H4 (cell line): ENCODE measurements at places on chromosomes 12 and 14. TPM values are rescaled to one million over a fixed set of nuclear protein-coding genes. Genes with fewer than 3 reads are reported as not detected.

Gene PPFIBP1
- total RNA-seq = 15.4 and 15.9 TPM in 2 replicates

Gene OR6C4
- total RNA-seq = not detected in 2 replicates

Gene NDUFA9
- total RNA-seq = 169 and 181 TPM in 2 replicates

Gene FAM181A
- total RNA-seq = not detected in 2 replicates

Gene AQP2
- total RNA-seq = not detected in 2 replicates

Gene WSCD2
- 2.7 and 3.2 TPM in 2 replicates for total RNA-seq

Gene USP44
- total RNA-seq = 0.06 TPM in 1 of 2 replicates, not detected in the other

Gene LRCOL1
- total RNA-seq = not detected in 2 replicates

DNA sequence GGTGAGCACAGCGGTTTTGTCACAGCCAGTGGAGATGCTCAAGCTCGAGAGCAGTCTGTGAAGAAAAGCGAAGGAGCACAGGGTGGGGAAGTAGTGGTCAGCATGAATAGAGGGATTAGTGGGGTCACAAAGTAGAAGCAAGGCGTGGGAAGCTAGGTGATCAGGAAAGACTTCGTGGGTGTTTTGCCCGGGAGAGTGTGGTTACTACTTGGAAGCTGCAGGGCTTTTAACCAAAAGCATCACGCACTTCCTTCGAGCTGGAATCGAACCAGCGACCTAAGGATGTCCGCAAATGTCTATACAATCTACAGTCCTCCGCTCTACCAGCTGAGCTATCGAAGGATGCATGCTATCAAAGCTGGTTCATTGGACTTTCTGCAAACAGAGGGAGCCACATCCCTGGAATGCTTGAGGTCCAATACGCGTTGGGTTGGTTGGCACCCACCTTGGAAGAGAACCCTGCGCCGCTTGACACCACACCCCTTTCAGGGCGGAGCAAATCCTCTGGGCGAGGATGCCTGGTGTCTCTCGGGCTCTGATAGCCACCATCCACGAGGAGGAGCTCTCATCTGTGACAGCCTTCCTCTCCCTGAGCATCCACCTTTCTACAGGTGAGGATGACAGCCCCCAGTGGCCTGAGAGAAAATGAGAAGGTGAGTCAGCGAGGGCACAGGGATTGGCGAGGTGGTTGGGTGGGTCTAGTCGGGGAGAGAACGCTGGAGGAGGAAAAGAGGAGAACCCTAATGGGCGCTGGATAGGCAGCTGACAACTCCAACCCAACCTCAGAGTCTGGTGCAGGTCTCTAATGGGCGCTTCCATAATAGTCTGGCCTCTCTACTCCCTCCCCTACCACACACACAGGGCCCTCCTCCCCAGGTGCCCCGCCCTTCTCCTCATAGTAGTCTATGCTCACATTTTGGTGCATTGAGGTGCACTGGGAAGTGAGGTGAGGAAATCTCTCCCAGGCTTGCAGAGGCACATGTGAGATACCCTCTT, 16.0 kb upstream of the OR6S1 start:
- peak; percentile 61 for DNase-seq

DNA sequence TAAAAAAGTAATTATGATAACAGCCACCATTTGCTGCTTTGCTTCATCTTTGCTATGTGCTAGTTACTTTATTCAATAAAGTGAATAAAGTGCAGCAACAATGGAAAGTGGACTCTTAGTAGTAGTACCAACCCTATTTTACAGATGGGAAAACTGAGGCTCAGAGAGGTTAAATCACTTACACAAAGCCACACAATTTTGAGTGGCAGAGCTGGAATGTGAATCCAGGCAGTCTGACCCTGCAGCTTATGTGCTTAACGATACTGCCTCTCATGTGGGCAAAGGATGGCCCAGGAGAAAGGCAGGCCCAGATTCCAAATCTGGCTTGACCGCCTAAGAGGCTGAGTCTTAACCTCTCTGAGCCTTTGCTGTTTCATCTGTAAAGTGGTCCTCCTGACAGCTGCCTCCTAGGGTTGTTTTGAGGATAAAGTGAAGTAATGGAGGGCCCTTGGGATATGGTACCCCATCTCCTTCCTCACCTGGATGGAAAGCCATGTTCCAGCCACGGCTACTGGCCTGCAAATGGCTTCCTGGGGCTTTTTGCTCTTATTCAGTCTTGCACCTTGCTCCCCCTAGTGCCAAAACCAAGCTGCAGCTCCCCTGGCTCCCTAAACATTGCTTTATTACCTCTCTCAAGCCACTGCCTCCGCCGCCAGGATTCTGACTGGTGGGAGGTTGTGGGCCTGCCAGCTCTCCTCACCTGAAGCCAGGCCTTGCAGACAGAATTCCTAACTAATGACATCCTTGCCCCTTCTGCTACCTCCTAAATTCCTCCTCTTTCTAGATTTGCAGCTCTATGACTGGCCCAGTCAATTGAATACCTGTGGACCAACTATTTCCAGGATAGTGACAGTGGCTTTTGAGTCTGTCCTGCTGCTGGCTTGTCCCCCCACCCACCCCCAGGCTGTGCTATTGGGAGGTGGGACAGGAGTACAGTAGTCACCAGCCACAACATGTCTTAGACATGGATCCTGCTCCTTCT, 283.3 kb upstream of the PWP1 start:
- DNase-seq = peak; percentile 70

DNA sequence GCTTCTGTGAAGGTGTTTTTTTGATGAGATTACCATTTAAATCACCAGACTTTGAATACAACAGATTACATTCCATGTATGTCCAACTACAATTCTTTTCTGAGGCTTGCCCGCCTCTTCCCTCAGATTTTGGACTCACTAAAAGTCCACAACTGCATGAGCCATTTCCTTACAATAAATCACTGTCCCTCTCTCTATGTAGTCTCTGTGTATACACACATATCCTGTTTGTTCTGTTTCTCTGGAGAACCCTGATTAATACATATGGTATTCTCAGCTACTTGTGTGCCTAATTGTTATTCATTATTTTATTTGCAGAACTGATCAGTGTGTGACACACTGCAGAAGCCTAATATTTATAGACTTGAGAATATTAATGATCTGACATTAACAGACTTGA, 2.4 kb upstream of the MIPOL1 start:
- DNase-seq = no peak

GRCh38 chr12:68630598-68630997, 19.9 kb downstream of the RAP1B start:
- no peak for DNase-seq

GRCh38 chr14:77238996-77239395, 32.0 kb downstream of the NGB start:
- DNase-seq = no peak

- no peak for DNase-seq
Measured at GRCh38 chr12:21940549-21941505, at the start of gene ABCC9. TSS of gene ABCC9 (minus strand) at chr12:21941426. CDS start at chr12:21936674, 4,752 bp downstream.

GRCh38 chr12:64560396-64561301, 49.6 kb upstream of the RASSF3 start:
- DNase-seq = peak; percentile 96

GRCh38 chr12:106696071-106696470, 78.4 kb upstream of the RIC8B start:
- no peak for DNase-seq

- DNase-seq = no peak
Measured at GRCh38 chr14:105622329-105622955, 96.1 kb downstream of the TMEM121 start.

- DNase-seq = no peak
Measured at GRCh38 chr12:6792522-6793201, 3.3 kb downstream of the CD4 start.

DNA sequence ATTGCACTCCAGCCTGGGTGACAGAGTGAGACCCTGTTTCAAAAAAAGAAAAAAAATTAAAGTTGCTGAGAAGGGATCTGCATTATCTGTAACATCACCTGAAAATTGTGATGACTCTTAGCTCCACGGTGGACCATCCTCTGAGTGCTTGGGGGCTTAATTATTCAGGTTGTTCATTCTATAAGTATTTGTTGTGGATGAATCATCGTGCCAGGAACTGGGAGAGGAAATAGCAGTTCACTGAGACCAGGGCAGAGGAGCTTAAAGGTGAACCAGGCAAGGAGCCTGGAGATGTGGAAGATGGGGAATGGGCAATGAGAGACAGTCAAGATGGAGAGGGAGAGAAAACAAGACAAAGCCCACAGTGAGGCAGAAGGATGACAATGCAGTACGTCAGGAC, 25.5 kb upstream of the GSC start:
- no peak for DNase-seq

GRCh38 chr12:131349397-131350127, 361.3 kb upstream of the SFSWAP start:
- DNase-seq = no peak

DNA sequence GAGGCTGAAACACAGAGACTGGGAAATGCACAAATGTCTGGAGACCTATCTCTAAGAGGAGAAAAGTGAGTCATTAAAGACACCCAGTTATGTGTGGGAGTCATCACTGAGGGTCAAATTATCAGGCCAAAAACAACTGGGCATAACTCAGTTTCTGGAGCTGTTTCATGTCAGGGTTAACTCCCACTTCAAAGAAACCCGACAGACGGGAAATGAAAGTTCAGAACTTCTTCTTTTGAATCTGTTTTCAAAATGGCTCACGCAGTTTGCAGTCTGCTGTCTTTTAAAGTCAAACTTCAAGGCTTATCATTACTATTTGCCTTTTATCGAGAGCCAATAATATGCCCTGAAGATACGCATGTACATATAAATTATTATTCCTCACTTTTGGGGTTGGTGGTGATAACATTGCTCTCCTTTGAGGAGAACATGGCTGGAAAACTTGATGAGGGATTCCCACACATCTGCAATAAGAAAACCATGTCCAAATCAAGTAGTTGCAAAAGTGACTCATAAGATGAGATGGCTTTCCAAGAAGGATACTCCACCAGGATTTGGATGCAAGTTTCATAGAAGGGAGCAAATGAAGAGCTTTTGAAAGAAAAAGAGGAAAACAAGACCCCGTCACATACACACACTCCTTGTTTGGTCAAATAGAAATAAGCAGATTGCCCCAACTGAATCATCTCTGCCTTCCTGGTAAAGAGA, 341.4 kb downstream of the ADAMTS20 start:
- DNase-seq = no peak

GRCh38 chr12:114355389-114356088, 50.4 kb downstream of the TBX5 start:
- DNase-seq = peak; percentile 13

DNA sequence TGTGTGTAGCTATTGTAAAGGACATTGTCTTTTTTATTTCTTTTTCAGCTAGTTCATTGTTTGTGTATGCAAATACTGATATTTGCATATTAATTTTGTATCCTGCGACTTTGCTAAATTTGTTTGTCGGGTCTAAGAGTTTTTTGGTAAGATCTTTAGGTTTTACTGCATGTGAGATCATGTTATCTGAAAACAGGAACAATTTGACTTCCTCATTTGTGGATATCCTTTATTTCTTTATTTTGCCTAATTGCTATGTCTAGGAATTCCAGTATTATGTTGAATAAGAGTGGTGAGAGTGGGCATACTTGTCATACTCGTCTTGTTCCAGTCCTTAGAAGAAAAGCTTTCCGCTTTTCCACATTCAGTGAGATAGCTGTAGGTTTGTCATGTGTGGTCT, 28.8 kb downstream of the SIX4 start:
- DNase-seq = no peak

GRCh38 chr12:123723011-123723410, 10.9 kb downstream of the ATP6V0A2 start:
- DNase-seq = no peak

DNA sequence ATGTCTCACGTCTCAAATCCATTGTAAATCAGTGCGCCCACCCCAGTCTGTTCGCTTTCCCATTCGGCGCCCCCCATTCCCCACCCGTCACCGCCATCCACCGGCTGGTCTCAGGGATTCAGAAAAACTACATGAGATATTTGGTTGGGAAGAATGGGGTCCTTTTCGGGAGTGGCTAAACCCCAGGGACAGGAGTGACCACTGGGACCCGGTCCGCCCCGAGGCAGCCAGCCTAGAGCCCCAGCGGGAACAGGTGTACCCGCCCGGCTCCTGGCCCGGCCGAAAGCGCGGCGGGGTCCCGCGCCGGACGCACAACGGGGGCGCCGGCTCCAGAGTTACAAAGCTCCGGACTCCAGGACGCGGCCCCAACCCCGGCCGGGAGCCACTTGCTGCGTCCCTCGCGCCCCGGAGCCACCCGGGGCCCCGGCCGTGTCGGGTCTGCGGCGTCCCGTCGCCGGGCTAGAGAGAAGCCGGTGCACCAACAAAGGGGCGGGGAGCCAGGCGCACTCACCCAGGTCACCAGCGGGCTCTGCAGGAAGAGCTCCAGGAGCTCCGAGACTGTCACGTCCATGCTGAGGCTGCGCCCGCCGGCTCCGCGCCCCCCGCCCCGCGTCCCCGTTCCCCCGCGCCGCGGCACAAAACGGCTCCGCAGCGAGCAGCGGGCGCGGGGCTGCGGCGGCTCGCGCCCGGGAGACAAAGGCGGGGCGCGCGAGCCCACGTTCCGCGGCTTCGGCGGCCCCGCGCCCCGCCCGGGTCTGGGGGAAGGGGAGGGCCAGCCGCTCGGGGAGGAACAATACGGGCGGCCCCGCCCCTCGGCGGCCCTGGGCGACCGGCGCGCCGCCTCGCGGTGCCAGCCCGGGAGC, at the start of gene CCDC88C:
CCDC88C (minus strand) TSS at position 701 of the 863 bp plus-strand sequence; CDS start at position 571, 130 bp downstream.
- DNase-seq = no peak

GRCh38 chr12:50099302-50100008, 4.4 kb upstream of the GPD1 start:
- no peak for DNase-seq

DNA sequence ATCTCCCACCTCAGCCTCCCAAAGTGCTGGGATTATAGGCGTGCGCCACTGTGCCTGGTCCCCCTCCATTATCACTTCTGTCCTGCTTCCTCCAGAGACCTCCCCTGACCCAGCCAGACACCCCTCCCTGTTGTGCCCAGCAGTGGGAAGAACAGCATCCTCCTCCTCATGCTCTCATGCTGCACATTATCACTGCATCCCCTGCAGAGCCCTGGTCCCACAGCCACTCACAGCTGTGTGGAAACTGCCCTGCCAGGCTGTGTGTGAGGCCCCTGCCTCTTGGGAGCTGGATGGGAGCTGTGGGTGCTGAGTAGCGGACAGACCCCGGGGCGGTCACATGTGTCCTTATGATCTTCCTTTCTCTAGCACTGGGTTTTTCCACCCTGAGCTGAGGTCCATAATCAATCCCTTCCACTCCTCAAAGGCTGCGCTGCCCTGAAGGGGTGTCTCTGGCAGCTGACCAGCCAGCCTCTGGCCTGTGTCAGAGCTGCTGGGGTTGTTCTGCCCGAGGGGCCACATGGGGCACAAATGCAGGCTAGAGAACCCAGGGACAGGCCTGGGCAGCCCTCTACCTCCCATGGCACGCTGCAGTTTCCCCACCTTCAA, 9.2 kb downstream of the HIP1R start:
- DNase-seq = no peak
